ENCODE measurements at places on chromosomes 2 and 18. TPM values are rescaled to one million over a fixed set of nuclear protein-coding genes. Genes with fewer than 3 reads are reported as not detected.
A peak's percentile ranks its signal among the peaks of the same experiment; 100 is the strongest.

GRCh38 chr18:12803069-12803936 is 80.7 kb downstream of the PTPN2 start:
- no peak overlapping the region for H3K4me3 ChIP-seq
- no peak for DNase-seq
- no peak overlapping the region for H3K27ac ChIP-seq
- no peaks in the 10 kb centered on the region for H3K27me3 ChIP-seq

GRCh38 chr2:16252251-16252650 is 311.9 kb downstream of the MYCN start:
- peak; percentile 25 for DNase-seq
- H3K4me1 ChIP-seq = no peaks in the 10 kb centered on the region
- no peaks in the 10 kb centered on the region for H3K36me3 ChIP-seq
- no peaks in the 10 kb centered on the region for H3K27me3 ChIP-seq
- H3K27ac ChIP-seq = no peak overlapping the region

GRCh38 chr2:33213648-33214047 is 262.8 kb upstream of the RASGRP3 start:
- no peaks in the 10 kb centered on the region for H3K4me1 ChIP-seq
- DNase-seq = no peak
- no peak overlapping the region for H3K27ac ChIP-seq
- H3K27me3 ChIP-seq = no peaks in the 10 kb centered on the region
- no peaks in the 10 kb centered on the region for H3K36me3 ChIP-seq
- H3K4me3 ChIP-seq = no peak overlapping the region

DNA sequence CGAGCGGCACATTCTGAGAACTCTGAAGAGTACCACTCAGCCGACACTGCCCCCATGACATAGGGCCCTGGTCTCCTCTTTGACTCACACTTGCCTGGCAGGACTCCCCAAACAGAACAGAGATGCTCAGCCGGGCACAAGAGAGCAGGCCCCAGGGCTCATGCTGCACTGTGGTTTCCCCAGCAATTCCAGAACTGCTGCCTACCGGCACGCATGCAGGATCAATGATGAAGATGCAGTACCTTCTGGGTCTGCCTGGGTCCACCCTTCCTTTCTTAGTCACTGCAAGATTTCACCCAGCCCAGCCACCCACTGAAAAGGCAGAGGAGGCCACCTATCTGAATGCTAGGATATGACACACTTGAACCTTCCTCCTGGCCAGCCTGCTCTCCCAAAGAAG is 49.4 kb downstream of the BCL11A start:
- H3K4me1 ChIP-seq = no peaks in the 10 kb centered on the region
- H3K36me3 ChIP-seq = no peaks in the 10 kb centered on the region
- H3K27me3 ChIP-seq = no peaks in the 10 kb centered on the region
- no peak for DNase-seq
- H3K4me3 ChIP-seq = no peak overlapping the region
- no peak overlapping the region for H3K27ac ChIP-seq

Gene IL18R1
- total RNA-seq = 46.9 TPM
